ENCODE measurements at places on chromosomes 5 and 9.

DNA sequence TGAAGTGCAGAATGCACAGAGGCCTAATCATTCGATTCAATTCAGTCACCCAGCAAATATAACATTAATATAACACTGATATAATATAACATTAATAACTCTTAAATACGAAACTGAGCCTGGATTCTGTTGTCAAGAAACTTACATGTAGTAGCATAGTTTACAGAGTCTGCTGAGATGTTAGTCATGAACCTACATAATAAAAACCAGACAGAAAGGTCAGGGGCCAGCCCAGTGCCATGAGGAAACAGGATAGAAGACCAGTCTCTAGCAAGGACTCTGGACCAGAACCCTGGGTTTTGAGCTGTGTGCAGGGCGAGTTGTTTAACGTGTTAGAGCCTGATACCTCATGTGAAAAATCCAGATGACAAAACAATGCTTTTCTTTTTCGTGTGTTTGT, 234.7 kb downstream of the NR2F1-AS1 start:
- DNase-seq: no peak

DNA sequence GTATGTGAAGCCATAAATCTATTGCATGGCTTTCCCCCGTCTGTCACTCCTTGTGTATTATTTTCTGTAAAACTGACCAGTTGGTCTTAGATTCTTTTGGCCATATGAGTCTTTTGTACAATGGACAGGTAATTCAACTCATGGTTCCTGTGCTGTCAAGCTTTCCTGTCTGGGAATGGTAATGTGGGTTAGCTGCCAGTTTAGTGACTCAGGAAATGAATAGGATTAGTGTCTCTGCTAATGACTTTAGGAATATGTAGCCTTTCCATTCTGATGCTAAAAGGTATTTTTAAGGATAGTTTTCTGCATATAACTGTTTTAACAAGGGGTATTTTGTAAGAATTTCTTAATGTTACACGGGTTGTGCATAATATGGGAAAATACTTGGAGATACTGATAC, 182.7 kb downstream of the PBX3 start:
- no peak for DNase-seq

- DNase-seq: no peak
Observed at GRCh38 chr5:132266031-132266835, 8.7 kb downstream of the PDLIM4 start.

GRCh38 chr5:147200004-147200403, 34.8 kb upstream of the STK32A start:
- no peak for DNase-seq

- DNase-seq: no peak
Observed at GRCh38 chr9:73906671-73907070, 590.5 kb upstream of the RORB start.

- DNase-seq: no peak
Observed at GRCh38 chr5:122996091-122996490, 40.4 kb downstream of the PPIC start.
